Osteocyte (in vitro differentiated cells): ENCODE measurements at places on chromosomes 7 and 10.

DNA sequence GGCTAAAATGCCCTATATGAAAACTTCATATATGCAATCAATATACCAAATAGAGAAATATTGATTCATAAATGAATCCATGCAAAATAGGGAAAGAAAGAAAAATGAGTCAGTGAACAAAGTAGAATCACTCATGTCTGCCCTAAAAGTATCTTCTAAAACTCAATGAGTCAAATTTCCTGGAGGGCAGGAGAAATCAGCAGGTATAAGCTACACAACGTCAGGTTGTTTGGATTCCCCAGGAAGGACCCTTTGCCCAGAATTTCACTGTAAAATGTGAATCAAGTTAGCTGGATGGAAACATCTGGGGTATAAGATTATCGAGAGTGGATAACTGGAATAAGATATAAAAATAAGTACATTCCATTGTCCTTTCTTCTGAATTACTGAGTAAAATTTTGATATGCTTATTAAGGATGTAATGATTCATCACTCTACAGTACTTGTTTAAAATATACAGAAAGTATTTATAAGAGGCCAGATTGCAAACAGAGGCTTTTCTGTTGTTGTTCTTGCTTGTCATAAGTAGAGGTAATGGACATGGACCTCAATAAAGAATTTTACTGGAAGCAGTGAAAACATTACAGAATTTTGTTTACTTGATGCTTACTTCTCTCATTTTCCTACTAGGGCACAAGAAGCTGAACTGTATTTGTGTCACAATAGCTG, 99.0 kb downstream of the AGMO start:
- no peak for DNase-seq

- DNase-seq, result no peak
These were observed 58.5 kb downstream of the NKX6-2 start for GRCh38 chr10:132727411-132727810.

- no peak for DNase-seq
These were observed 185.6 kb upstream of the LRGUK start for GRCh38 chr7:133941496-133941895.

- no peak for DNase-seq
These were observed 84.1 kb downstream of the NKX6-2 start for GRCh38 chr10:132701846-132702190.

- DNase-seq, result no peak
These were observed 100.4 kb upstream of the DNAJC1 start for GRCh38 chr10:22103701-22104470.

DNA sequence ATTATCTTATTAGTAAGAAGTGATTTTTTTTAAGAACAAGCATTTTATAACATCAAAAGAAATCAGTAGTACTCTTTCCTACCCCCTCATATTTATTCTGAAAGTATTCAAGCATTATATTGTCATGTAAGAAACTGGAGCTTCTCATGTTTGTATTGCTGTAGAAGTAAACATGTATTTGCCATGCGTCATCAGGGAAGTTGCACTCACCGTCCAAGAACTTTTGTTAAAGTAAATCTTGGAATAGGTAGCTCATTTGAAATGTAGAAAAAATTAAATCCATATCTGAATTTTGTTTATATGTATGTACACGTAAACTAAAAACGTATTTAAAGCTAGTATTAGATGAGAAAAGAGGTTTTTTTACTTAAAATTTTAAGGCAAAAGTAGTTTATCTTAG, 96.8 kb downstream of the PTEN start:
- no peak for DNase-seq

- DNase-seq, result no peak
These were observed 404.7 kb downstream of the NEBL start for GRCh38 chr10:20492447-20492846.

- no peak for DNase-seq
These were observed 115.6 kb upstream of the PHYHIPL start for GRCh38 chr10:59060852-59061251.

GRCh38 chr7:134910214-134910890, 76.0 kb upstream of the AGBL3 start:
- DNase-seq, result no peak

DNA sequence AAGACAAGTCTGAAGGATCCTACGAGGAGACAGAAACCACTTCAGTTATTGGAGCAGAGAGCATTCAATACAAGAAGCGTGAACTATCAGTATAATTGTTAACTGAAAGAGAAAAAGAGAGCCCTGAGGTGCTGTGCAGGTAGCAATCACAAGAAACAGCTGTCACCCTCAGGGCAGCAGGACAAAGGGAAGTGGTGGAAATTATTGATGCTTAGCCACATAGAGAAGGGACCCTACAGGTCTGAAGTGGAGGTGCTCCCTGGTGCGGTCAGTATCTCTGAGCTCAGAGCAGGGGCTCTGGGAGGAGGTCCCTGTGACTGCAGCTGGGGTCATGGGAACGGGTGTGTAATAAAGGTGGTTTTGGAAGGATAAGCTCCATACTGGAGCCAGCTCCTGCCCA, 97.8 kb upstream of the KLF6 start:
- DNase-seq, result no peak

DNA sequence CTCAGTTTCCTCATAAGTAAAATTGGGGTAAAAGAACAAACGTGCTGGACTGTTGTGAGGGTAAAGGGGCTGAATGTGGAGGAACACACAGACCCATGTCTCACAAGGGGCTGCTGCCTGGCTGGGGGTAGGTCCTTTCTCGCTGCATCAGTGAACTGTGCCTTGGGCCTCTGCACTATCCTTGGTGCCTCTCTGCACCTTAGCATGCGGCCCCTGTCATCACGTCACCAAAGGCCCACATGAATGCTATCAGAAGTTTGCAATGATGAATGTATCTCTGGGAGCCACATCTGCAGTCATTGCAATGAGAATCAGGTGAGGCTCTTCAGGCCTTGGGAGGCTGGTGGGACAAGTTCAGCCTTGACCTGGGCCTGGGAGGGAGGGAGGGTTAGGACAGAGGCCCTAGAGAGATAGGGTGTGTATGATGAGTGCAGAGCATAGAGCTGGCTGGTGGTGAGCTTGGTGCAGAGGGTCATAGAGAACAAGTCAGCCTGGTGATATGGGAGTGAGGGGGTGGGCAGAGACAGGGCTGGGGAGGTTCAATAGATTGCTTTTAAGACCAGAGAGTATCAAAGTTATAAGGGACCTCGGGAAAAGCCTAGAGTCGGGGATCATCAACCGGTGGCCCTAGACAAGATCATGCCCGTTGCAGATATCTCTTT, 308.4 kb downstream of the RPS24 start:
- DNase-seq, result peak; percentile 63

DNA sequence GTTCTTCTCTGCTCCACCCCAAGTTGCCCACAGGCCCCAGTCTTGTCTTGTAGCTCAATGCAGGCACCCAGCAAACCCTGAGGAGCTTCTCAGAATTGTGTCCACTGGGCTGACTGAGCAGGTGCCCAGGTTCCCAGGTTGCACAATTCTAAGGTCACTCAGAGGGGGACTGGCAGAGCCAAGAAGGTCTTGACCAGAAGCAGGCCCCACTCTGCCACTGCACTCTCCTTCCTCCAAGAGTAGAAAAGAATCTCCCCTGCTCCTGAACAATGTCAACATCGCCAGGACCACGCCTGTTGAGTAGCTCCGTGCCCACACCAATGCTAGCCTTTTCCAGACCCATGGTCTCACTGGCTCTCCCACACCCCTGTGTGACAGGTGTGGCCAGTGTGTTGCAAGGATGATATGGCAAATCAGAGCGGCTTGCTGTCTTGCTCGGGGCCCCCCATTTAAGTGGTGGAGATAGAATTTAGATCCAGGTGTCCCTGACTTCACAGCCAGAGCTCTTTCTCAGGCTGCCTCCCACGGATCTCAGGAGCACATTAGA, 577 bp downstream of the LRRC18 start:
- peak; percentile 65 for DNase-seq

- DNase-seq, result no peak
These were observed 2.5 kb upstream of the LFNG start for GRCh38 chr7:2517026-2517425.

DNA sequence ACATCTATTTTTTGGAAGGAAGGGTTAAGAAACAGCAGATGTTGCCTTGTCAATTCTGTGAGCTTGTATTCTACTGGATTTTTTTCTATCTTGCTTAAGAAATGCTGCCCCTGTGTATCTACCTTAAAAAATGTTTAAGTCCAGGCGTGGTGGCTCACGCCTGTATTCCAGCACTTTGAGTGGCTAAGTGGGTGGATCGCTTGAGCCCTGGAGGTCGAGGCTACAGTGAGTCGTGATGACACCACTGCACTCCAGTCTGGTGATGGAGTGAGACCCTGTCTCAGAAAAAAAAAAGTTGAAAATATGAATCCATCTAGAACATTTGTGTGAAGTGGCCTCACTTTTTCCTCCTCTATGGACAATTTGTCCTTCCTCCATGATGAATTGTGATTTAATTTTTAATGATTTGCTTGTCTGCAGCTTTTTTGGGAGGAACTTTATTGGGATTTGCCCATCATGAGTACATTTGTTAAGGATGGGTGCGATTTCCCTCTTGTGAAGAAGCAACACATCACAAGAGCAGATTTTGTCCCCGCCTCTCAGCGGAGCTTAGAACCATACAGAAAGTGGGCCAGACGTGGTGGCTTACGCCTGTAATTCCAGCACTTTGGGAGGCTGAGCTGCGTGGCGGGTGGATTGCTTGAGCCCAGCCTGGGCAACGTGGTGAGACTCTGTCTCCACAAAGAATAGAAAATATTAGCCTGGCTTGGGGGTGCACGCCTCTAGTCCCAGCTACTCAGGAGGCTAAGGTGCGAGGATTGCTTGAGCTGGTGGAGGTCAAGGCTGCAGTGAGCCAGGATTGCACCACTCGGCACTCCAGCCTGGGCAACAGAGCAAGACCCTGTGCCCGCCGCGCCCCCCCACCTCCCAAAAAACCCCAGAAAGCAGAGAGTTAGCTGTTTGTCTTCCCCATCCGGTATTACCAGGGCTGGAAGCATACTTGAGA, 57.7 kb downstream of the DNAJB6 start:
- no peak for DNase-seq

DNA sequence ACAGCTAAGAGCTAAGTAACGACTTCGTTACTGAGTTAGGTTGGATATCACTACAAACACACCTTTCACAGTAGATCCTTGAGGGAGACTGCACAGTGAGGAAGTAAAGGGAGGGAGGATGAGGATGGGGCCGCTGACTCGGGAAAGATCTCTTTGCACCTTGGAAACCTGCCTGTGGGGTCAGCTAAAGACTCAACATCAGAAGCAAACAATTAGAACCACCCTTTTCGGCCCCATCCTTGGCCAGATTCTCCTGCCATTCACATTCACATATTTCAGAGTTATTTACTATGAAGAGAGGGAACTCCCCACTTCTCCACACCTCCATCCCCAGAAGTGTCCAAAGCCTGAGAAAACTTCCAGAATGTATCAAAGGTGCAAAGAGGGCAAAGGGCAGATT, 47.1 kb downstream of the CLEC2L start:
- no peak for DNase-seq

GRCh38 chr7:96833676-96834453, 124.2 kb upstream of the SEM1 start:
- no peak for DNase-seq

- DNase-seq, result no peak
These were observed 5.2 kb upstream of the NPSR1 start for GRCh38 chr7:34652809-34653208.

- DNase-seq, result no peak
These were observed 281.4 kb upstream of the TAC1 start for GRCh38 chr7:97450516-97450915.
